CD4-positive, alpha-beta T cell treated with Interleukin-12 subunit alpha and Interleukin-12 subunit beta, for 1 hour (primary cell): ENCODE measurements at places on chromosomes 7 and 10.

DNA sequence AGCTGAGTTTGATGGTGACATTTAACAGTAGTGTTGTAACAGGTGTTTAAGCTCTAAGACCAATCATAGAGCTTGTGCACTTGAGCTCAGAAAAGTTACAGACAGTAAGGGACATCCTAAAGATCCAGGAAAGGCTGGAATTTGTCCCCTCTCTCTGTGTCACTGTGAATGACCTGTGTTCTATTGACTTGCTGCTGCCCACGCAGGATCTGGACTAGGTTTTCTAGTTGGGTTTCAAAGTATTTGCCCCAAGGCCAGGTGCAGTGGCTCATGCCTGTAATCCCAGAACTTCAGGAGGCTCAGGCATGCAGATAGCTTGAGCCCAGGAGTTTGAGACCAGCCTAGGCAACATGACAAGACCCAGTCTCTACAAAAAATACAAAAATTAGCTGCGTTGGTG, 17.1 kb downstream of the AOC1 start:
- no peak for DNase-seq

DNA sequence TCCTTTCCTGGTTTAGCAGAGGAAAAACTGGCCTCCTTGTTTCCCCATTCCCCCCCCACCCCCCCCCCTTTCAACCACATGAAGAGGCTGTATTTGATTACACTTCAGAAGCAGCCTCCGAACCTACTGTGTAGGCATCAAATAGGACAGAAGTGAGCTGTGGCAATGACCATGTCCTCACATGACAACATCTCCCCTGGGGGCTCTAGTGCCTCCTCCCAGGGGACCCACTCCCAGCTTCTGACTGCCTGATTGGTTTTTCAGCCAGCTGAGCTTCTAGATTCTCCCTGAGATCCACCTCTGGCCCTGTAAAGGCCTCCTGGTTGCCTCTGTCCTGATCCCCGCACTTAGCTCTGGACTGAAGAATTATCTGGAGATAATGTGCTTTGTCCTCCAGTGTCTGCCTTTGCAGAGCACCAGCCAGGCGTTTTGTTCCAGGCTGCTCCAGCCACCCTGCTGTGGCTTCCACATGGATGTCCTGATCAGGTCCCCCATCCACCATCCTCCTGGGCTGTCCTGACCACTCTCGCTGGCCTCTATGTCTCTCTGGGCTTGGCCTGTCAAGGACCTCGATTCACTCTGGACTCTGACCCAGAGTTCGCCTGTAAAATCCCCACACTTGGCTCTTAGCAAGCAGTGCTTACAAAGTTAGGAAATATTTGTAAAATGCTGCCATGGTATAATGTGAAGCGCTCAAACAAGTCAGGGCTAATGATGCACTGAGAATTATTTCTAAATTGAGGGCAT, 42.4 kb upstream of the TOMM7 start:
- no peak for DNase-seq

- peak; percentile 28 for DNase-seq
These were observed 51.6 kb upstream of the ARL4A start for GRCh38 chr7:12635830-12636229.

DNA sequence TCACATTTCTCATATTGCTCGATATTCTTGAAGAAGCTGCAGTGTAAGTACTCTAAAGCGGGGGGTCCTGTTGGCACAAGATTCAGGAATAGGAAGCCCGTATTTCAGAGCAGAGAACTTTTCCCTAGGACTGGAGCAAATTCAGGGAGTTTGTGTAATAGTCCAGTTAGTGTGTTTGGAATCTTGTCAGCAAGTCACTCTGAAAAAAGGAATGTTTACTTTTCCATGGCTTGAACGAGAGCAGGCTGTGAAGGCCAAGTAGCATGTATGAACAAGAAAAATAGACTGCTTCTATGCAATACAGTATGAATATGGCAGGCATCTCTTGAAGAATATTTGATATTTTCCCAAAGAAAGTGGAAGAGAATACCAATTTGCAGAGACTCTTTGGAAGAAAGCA, 39.8 kb downstream of the CDC123 start:
- no peak for DNase-seq

- no peak for DNase-seq
These were observed 1.0 kb upstream of the FAM20C start for GRCh38 chr7:191105-191980.

DNA sequence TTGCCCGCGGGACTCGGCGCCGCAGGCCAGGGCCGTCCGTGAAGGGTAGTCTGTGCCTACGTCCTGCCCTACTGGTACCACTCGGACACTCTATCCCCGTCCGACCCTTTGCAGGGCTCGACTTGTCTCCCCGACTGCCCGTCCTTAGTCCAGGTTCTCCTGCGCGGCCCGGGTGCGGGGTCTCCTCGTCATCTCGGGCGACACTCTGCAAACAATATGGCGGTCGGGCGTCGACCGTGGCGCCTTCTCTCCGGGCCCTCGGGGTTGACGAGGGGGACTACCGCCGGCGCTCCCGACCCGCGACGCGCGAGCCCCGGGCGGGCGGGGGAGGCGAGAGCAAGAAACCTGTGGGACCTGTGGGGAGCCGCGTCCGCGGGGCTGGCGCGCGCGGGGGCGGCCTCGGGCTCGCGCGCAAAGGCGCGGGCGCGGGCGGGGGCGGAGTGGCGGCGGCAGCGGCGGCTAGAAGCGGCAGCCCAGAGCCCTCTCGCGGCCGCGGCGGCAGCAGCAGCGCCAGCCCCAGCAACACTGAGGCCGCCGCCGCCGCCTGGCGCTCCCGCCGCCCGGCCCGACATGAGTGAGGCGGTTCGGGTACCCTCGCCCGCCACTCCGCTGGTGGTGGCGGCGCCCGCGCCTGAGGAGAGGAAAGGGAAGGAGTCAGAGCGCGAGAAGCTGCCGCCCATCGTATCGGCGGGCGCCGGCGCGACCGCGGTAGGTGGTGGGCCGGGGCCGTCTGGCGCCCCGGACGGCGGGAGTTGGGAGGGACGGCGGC, at the start of gene HECTD2:
Gene HECTD2 (plus strand): TSS at position 476 of the 769 bp plus-strand sequence. CDS start 95 bp downstream, at position 571.
- DNase-seq = peak; percentile 90

GRCh38 chr7:51977913-51978312, 661.3 kb upstream of the COBL start:
- DNase-seq = no peak

- peak; percentile 62 for DNase-seq
These were observed 754.2 kb downstream of the GRID1 start for GRCh38 chr10:85612378-85612775.

DNA sequence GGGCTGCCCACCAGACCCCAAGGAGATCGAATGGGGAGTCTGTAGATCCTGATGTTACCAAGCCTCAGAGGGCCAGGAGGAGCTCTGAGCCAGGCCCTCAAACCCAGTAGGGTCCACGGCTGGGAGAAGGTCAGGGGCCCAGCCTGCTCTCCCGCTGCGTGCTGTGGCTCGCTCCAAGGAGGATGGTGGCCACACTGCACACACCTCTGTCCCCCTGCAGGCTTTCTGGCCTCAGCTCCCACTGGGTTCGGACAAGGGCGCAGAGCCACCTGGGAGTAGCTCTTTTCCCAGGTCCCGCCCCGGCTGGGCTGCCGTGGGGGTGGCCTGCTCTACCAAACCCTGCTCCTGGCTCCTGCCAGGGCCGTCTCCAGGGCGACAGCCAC, 175.8 kb downstream of the ZNF248 start:
- no peak for DNase-seq

DNA sequence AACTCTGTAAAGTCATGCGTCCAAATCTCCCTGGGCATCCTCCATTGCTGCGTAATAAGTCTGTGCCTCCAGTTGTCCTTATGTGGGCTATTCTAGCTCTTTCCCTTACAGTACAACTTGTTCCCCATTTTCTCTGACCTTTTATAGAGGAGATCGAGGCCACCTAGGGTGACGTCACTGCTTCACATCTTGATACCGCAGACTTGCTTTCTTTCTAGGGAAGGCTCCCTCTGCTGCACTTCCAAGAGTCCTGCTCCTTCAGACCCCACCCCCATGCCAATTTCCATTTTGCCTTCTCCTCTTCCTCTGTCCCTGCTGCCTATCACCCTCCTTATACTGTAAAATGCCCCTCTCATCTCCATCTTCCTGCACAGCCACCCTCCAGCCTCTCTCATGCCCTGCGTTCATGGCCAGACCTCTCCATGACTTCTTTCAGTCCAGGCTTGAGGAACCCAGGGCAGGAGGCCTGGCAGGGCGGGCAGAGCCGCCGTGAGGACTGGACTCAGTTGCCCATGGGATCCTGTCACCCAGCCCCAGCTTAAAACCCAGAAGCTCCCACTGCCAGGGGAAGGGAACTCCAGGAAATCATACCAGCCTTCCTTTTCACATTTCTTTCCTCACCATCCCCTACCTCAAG, 57.5 kb downstream of the CAMK1D start:
- no peak for DNase-seq

- DNase-seq = no peak
These were observed 103.5 kb downstream of the MICALL2 start for GRCh38 chr7:1355568-1356340.

DNA sequence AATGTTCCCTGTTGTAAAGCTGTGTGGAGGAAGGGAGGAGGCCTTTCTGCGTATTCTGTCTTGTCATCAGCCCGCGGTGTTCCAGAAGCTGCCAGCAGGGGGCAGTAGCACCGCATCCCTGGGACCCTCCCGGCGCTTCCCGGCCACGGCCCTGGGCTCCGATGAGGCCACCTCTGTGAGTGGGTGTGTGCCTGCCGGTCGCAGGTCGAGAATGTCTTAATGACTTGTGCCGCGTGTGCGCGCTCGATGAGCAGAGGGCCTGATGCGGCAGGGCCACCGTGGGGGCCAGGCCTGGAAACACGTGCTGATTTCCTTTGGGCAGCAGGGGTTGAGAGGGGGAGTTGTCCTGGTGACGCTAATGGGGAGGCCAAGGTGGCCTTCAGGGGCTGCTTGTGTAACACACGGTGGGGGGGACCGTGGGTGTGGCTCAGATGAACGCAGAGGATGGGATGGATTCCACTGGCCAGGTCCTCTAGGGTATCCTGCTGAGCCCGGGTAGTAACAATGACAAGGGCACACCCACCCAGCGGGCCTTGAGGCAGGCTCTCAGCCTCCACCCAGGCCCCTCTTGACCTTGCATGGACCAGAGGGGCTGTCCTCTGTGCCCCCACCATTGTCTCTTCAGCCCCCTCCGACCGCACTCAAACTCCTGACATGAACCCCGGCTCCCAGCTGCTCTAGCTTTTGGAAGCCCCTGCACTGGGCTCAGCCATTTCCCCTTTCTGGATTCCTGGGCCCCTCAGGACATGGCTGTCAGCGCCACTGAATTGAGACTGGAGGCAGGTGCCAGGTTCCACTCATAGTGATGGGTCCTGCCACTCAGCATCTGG, 135.9 kb upstream of the PODXL start:
- DNase-seq = peak; percentile 13
